ENCODE measurements at places on chromosomes 2 and 18. TPM values are rescaled to one million over a fixed set of nuclear protein-coding genes. Genes with fewer than 3 reads are reported as not detected.

DNA sequence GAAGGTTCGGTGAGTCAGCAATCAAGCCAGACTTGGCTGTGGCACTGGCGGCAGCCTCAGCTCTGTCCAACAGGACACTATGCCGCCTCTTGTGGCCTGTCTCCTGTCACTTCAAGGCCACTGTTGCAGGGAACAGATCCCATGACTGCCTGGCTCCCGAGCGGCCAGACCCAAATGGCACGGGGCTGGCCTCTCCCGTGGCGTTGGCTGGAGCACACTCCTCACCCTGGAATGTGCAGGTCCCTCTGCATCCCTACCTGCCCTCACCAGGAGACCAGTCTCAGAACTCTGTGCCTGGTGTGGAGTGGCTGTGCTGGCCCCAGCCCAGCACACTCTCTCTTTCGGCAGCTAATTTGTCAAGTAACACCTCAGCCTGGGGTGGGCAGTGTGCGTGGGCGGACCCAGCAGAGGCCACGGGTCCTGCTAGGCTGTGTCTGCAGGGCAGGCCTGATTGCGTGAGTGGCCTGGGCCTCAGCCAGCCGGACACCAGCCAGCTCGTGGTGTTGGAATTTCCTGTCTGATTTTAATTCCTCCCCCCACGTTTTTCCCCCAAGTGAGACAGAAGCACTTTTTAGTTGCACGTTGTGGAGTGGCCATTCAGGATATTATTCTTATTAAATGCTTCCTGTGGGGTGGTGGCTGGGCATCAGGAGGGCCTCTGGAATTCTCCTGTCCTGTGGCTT lies 179.3 kb downstream of the GLI2 start:
- DNase-seq, result no peak

- no peak for DNase-seq
These were observed 60.3 kb downstream of the RPIA start for GRCh38 chr2:88751768-88752167.

- DNase-seq, result no peak
These were observed 299.3 kb downstream of the OSR1 start for GRCh38 chr2:19059076-19059475.

DNA sequence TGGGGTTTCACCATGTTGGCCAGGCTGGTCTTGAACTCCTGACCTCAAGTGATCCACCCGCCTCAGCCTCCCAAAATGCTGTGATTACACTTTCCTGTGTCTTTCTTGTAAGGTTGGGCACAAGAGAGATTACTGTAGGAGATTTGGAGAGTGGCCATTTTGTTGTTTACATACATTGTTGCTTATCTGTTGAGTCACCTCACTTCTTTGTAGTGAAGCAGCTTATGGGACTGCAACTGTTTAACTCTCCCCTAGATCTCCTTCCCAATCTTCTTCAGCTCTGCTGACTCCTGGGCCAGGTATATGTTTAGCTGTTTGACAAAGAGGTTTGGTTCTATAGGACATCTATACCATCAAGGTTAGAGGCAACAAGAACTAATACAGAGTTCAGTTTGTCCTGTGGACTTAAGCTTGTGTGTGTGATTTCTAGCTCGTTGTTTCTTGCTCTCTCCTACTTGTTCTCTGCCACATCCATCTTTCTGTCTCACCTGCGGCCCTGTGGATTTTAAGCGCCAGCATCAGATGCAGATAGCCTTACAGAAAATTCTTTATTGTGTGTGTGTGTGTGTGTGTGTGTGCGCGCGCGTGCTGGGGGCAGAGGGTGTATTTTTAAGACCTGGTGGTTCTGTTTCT lies 95.4 kb downstream of the HAUS1 start:
- no peak for DNase-seq

Gene AQP12B
- 0.31 TPM for polyA plus RNA-seq

GRCh38 chr2:46988733-46989481 lies 73.3 kb upstream of the MCFD2 start:
- no peak for DNase-seq

Gene UNC80
- 1.7 TPM for polyA plus RNA-seq

Gene GKN2
- polyA plus RNA-seq, result not detected

Gene PHLPP1
- polyA plus RNA-seq, result 20.5 TPM

- DNase-seq, result no peak
These were observed 74.8 kb downstream of the RBMS1 start for GRCh38 chr2:160418853-160419252.

- no peak for DNase-seq
These were observed 174.7 kb downstream of the LPIN1 start for GRCh38 chr2:11920993-11921583.

- DNase-seq, result no peak
These were observed 168.7 kb downstream of the ANKRD44 start for GRCh38 chr2:197141702-197142473.

GRCh38 chr2:95314964-95315611 lies 17.9 kb downstream of the KCNIP3 start:
- no peak for DNase-seq

- no peak for DNase-seq
These were observed 107.6 kb downstream of the HAUS1 start for GRCh38 chr18:46211816-46212215.

- no peak for DNase-seq
These were observed 66.6 kb upstream of the PELI1 start for GRCh38 chr2:64210816-64211215.

DNA sequence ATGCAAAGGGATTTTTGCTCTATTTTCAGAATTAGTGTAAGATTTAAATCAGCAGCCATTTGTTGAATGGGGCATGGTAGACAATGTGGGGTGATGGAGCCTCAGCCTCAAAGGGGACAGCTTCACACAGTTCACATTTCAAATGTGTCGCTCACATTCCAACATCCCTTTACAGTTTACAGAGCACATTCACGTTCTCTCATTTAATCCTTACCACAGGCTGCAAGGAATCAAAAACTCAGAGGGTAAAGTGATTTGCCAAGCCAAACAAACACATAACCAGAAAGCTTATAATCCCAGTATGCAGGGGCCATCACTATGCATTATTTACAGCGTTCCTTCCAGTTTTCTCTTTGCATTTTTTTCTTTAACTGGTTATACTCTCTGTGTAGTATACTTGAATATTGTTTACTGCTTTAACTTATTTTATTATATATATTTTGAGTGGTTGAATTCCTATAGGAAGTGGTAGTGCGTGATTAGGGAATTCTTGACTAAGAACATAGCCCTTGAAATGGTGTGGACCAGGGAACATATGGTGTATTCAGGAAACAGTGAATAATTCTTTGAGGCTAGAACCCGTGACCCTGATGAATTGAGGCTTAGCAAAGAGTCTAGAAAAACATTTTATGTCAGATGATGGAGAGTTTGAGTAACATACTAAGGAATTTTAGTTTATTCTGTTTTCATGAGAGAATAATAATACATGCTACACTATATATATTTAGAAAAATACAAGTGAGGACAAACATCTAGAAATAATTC lies 18.1 kb upstream of the TAF1B start:
- no peak for DNase-seq

DNA sequence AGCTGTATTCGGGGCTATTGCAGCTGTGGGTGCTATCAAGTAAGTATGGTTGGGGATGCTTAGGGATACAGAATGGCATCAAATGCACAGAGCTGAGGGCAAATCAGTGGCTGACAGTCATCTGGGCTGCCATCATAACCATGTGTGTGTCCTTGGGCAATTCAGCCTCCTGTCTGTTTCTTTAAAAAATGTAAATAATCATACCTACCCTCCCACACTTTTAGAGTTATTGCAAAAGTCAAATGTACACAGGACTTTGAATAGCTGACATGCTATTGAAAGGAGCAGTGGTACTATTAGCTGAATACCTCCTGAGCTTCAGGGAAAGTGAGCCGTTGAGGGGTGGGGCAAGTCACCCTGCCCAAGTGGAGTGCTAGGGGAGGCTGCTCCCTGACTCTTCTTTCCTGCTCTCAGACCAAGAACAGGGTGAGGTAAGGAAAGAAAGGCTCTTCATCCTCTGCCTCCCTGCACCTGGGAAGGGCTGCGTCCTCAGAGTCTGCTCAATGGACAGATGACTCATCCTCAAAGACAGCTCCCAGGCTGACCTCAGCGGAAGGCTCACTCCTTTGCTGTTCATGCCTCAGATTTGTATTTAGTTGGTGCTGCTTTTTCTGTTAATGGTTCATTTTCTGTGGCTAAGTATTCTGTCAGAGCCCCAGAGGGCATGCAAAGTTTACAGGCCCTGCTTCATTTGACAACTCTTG lies 54.9 kb upstream of the BZW1 start:
- no peak for DNase-seq

- no peak for DNase-seq
These were observed 92.2 kb upstream of the SETBP1 start for GRCh38 chr18:44588508-44588907.

- no peak for DNase-seq
These were observed 180.4 kb downstream of the CD8B2 start for GRCh38 chr2:106667478-106668070.

Gene GTF2A1L
- 0.47 TPM for polyA plus RNA-seq

GRCh38 chr2:53694096-53694771 lies 73.4 kb upstream of the CHAC2 start:
- DNase-seq, result no peak

DNA sequence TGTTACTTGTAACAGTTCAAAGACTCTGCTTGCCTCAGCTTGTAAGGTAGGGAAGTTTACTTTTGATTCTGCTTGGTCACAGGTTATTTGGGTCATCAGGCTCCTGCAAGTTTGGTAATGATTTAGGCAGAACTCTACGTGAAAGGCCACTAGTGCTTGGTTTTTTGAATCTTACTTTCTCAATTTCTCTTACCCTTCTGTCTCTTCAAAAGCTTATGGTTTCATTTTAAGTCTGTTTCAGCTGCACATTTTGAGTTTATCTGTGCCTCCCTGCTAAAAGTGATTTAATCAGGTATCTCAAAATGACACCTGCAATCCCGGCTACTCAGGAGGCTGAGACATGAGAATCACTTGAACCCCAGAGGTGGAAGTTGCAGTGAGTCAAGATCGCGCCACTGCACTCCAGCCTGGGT lies 26.3 kb upstream of the MOCOS start:
- no peak for DNase-seq

Gene HOXD10
- 178 TPM for polyA plus RNA-seq

DNA sequence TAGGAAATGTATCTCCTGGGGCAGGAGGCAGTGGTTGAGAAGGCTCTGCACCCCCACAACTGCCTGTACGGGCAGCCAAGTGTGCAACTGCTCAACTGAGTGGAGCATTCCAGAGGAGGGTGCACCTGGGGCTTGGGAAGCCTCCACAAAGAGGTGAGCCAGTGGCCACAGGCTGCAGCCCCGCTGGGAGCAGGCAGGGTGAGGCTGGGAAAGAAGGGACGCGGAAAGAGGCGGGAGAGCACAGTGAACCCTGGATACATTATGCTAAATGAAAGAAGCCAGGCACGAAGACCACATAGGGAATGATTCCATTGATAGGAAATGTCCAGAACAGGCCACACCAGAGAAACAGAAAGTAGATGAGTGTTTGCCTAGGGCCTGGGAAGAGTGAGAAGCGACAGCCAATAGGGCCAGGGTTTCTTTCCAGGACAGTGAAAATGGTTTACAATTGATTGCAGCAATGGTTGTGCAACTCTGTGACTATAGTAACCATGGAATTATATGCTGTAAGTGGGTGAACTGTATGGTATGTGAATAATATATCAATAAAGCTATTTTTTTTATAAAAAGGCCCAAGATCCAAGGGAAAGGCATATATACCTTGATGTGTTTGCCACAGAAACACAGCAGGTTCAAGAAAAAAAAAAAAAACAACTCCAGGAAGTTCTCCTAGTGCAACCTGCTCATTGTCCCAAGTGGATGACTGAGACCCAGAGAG lies 82.4 kb downstream of the DDX1 start:
- no peak for DNase-seq

DNA sequence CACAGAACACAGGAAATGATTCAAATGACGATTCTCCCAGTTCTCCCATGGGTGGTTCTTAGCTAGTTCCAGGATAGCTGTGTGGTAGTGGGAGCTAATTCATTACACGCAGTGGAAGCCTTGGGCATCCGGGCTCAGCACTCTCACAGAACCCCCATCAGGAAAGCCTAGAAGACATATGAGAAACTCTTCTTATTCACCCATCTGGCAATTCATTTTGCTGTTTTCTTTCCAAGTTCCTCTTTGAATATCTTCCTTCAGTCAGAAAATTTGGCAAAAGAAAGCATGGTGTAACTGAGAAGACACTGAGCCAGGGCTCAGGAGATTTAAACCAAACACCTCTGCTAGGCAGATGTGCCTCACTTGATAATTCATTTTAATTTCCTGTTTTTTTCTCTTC lies 85.2 kb upstream of the FN1 start:
- no peak for DNase-seq

DNA sequence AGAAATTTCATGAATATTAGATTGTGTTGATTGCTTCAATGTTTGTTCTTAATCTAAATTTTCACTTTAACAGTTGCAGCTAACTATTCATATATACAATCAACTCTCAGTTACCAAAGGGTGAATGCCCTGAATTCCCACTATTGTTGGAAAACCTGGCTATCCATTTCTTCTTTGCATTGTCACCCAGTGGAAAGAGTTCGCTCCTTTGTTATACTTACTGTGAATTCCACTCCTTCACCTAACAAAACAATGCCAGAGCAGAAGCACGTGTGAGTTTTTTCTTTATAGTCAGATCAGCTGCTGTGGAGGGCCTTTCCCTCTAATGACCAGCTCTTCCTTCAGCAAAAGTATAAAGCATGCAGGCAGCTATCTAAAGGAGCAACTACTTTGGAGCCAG lies 409.2 kb upstream of the NRP2 start:
- no peak for DNase-seq

Gene PRKAG3
- polyA plus RNA-seq, result not detected

DNA sequence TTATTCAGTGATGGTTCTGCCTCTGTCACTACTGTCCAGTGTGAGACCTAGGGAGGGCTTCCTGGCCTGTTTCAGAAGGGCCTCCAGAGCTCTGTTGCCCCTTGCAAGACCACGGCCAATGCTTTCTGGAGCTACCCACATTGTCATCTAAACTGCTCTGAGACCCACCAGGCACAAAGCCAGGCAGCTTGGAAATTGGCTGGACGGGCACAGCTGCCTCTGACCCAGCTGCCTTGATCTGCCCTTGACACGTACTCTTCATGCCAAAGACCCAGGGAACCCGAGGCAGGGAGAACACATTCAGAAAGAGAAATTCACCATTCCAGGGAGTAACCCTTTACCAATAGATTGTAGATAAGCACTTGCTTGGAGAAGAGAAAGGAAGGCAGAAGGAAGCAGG lies 183.7 kb upstream of the SIX2 start:
- DNase-seq, result no peak

Gene REG3A
- not detected for polyA plus RNA-seq

Gene LBX2
- polyA plus RNA-seq, result 4.0 TPM

- no peak for DNase-seq
These were observed 291.8 kb downstream of the NEDD4L start for GRCh38 chr18:58335821-58336220.
